CD4-positive, alpha-beta T cell treated with Interleukin-1 beta for 1 hour (primary cell): ENCODE measurements at places on chromosomes 2 and 18.

DNA sequence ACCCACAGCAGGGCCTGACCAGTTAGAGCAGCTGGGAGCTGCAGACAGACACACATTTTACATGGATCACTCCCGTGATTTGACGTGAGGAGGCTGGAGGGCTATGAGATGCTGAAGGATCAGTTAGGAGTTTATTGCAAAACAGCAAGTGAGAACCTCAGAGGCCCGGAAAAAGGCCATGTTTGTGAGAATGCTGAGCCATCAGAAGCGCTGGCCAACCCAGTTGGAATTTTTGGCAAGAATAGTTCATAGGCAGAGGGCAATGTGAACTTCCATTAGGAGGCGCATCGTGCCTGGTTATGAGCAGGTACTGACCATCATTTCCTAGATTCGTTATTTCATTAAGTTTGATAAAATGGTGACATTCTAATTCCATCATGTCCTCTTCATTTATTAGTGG is 23.3 kb upstream of the LMAN1 start:
- no peak for DNase-seq

DNA sequence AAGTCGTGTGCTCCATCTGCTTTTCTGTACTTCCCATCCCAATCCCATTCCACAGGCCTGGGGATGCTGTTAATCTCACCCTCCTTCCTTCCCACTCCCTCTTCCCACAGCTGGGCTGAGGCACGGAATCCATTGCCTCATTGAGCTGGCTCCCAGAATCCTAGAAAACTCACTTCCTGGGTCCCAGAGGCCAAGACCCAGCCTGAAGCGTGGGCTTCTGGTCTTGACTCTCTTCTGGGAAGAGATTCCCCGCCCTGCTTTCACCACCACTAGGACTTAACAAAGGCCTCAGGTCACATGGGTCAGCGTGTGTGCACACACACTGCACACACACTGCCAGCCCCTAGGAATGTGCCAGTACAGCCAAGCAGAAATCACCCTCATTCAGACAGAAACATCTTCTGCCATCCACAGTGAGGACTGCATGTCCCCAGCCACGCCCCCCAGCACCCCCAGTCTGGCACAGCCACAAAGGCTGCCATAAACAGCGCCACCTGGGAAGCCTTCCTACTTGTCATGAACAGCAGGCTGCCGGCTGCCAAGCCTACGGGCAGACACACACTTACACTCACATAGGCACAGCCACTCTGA is 165.8 kb downstream of the TNS1 start:
- no peak for DNase-seq

DNA sequence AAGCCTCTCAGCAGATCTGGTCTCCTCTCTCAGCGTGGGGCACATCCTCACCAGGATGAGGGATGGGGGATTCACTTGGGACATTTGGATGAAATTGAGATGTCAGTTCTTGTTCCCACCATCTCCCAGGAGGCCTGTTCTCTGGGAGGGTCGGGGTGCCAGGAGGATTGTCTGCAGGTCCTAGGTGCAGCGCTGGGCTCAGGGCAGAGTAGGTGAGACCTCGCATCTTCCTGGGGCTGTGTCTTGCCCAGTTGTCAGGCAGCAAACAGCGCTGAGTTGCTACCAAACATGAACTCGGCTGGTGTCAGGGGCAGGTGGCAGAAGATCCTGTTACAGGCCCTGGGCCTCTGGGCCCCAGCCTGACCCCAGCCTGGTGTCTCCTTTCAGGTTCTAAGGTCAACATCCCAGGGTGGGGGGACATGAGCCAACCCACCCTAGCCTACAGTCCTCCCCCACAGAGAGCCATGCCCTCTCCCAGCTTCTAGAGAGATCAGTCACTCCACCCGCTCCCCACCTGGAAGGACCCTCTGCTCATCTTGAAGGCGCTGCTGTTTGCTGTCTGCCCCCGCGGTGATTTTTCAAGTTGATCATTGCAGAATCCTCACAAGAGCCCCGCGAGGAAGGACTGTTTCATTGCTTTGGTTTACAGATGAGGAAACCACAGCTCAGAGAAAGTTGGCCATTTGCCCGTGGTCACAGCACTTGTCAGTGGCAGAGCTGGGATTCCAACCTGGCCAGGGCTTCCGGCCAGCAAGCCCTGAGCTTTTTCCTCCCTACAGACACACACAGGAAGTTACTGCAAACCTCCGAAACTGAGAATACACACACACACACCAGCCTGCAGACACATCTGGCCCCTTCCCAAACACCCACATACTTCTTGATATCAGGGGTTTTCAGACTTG is 83.9 kb downstream of the STPG4 start:
- DNase-seq: peak; percentile 73

GRCh38 chr2:96342085-96342484 is 6.5 kb downstream of the NCAPH start:
- peak; percentile 37 for DNase-seq
